ENCODE measurements at places on chromosomes 12 and 14. TPM values are rescaled to one million over a fixed set of nuclear protein-coding genes. Genes with fewer than 3 reads are reported as not detected.

The P3H3 gene
- total RNA-seq, result 16.6 TPM

The TMTC1 gene
- 38.9 TPM for total RNA-seq

- no peak overlapping the region for H3K27ac ChIP-seq
- DNase-seq, result no peak
- no peak overlapping the region for H3K4me3 ChIP-seq
- H3K36me3 ChIP-seq, result peaks cover 6% of the 10 kb centered on the region
- H3K4me1 ChIP-seq, result no peaks in the 10 kb centered on the region
Observed at GRCh38 chr14:71620401-71620800, 311.8 kb upstream of the RGS6 start.

The OVCH1 gene
- total RNA-seq, result 0.12 TPM

DNA sequence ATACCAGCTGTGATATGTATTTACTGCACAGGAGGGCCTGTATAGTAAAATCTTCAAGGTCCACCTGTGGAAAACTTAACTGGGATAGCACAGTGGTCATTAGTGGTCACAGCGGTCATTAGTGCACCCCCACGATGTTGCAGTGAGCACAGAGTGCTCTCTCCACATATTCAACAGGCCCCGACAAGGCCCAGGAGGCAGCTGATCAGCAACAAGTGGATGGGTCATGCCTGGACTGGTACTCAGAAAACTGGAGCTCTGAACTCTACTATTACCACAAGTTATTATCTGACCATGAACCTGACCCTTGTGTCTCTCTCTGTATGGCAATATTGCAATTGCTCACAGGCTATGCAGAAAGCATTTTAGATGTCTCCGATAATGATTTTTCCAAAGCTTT is 129.5 kb downstream of the SLC35F4 start:
- no peaks in the 10 kb centered on the region for H3K4me1 ChIP-seq
- H3K4me3 ChIP-seq, result no peak overlapping the region
- H3K27ac ChIP-seq, result no peak overlapping the region
- no peaks in the 10 kb centered on the region for H3K27me3 ChIP-seq
- DNase-seq, result no peak
- H3K36me3 ChIP-seq, result no peaks in the 10 kb centered on the region

The SERPINA4 gene
- total RNA-seq, result not detected

The KLRC3 gene
- not detected for total RNA-seq

The KCNC2 gene
- not detected for total RNA-seq

DNA sequence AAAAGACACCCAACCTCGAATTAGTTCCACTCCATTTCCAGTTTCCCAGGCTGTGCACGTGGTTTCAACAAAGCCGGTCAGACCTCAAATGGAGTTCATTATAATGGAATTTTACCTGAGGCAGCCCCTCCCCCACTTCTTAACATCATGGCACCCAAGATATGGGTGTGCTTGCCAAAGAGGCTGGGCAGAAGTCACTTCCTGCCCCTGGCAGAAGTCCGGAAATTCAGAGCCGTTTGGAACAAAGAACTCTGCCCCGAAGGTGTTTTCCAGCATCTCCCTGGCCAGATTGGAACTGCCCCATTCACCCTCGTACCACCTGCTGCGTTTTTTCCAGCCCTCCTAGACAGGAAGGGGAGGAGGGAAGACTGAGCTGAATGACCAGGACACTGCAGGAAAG is 8.2 kb downstream of the VDR start:
- H3K4me1 ChIP-seq, result peaks cover 3% of the 10 kb centered on the region
- DNase-seq, result no peak
- H3K27ac ChIP-seq, result no peak overlapping the region
- H3K4me3 ChIP-seq, result no peak overlapping the region

The UNC79 gene
- 0.50 TPM for total RNA-seq

DNA sequence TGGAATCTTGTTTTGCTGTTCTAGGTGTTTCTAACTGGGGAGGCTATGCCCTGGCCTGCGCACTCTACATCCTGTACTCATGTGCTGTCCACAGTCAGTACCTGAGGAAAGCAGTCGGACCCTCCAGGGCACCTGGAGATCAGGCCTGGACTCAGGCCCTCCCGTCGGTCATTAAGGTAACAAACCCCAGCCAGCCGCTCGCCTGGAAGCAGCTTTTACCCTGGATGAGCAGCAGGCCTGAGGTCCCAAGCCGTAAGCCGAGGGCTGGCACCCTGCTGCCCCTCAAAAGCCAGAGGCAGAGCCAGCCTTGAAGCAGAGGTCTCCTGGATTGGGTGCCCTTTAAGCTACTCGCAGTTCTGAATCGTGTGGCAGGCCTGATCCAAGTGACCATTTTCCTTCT is 29.1 kb downstream of the GPR68 start:
- no peak for DNase-seq
- no peaks in the 10 kb centered on the region for H3K27me3 ChIP-seq
- peaks cover 82% of the 10 kb centered on the region for H3K36me3 ChIP-seq
- peaks cover 15% of the 10 kb centered on the region for H3K4me1 ChIP-seq

DNA sequence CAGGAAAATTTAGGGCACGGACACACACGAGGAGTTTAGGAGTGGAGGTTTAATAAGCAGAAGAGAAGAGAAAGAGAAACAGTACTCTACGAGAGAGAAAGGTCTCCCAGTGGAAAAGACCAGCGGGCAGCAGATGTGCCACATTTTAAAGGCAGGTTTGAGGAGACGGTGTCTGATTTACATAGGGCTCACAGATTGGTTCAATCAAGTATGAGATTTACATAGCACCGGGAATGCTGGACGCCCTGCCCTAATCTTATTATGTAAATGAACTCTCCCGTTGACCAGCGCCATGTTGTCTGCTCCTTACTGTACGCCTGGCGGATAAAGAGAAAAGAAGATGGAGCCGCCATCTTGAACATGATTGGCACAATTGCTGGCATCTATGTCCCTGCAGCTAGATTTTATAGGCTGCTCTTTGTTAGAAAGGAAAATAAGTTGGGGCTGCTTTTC is 17.9 kb downstream of the NFKBIA start:
- peak overlapping the region; percentile 61 for H3K27ac ChIP-seq
- no peak overlapping the region for H3K4me3 ChIP-seq
- peaks cover 28% of the 10 kb centered on the region for H3K4me1 ChIP-seq
- DNase-seq, result no peak
- H3K27me3 ChIP-seq, result no peaks in the 10 kb centered on the region

The PRKD1 gene
- total RNA-seq, result 8.8 TPM

- no peaks in the 10 kb centered on the region for H3K27me3 ChIP-seq
- no peaks in the 10 kb centered on the region for H3K36me3 ChIP-seq
- no peak overlapping the region for H3K4me3 ChIP-seq
- H3K27ac ChIP-seq, result no peak overlapping the region
Observed at GRCh38 chr12:89134213-89134770, 218.0 kb downstream of the DUSP6 start.

GRCh38 chr12:129381715-129382114 is 522.1 kb downstream of the TMEM132D start:
- H3K4me3 ChIP-seq, result no peak overlapping the region
- H3K27ac ChIP-seq, result no peak overlapping the region
- H3K36me3 ChIP-seq, result no peaks in the 10 kb centered on the region
- no peaks in the 10 kb centered on the region for H3K4me1 ChIP-seq
- no peaks in the 10 kb centered on the region for H3K27me3 ChIP-seq

GRCh38 chr12:43132291-43132690 is 419.7 kb downstream of the ADAMTS20 start:
- no peak overlapping the region for H3K4me3 ChIP-seq

DNA sequence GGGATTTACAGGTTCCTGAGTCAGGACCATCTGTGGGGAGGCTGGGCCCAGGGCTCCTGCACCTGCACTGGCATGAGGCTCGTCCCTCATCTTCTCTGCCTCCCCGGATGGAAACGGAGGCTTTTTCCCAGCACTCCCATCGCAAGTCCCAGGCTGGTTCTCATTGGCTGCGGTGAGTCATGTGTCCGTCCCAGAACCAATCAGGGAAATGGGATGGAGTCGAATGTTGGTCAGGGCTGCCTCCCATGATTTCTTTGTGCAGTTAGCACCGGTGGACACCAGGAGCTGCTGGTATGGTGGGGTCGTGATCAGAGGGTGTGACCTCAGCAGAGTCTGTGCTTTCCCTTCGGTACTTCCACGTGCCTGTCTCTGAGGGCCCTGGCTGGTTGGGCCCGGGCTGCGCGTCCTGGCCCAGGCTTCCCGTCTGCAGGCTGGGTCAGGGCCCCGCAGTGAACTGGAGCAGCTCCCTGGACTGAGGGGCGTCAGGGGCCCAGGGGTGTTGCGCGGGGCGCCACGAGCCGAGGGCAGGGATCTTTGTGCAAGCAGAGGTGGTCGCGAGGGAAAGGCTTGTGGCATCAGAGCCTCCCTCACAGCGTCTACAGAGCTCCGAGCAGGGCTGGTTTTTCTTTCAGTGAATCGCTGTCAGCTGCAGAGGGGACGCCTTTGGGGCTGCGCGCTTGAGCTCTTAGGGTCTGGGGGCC is 168.1 kb downstream of the ADGRD1 start:
- DNase-seq, result no peak
- no peak overlapping the region for H3K27ac ChIP-seq
- peaks cover 43% of the 10 kb centered on the region for H3K36me3 ChIP-seq
- no peak overlapping the region for H3K4me3 ChIP-seq

The SERPINA3 gene
- 104 TPM for total RNA-seq

DNA sequence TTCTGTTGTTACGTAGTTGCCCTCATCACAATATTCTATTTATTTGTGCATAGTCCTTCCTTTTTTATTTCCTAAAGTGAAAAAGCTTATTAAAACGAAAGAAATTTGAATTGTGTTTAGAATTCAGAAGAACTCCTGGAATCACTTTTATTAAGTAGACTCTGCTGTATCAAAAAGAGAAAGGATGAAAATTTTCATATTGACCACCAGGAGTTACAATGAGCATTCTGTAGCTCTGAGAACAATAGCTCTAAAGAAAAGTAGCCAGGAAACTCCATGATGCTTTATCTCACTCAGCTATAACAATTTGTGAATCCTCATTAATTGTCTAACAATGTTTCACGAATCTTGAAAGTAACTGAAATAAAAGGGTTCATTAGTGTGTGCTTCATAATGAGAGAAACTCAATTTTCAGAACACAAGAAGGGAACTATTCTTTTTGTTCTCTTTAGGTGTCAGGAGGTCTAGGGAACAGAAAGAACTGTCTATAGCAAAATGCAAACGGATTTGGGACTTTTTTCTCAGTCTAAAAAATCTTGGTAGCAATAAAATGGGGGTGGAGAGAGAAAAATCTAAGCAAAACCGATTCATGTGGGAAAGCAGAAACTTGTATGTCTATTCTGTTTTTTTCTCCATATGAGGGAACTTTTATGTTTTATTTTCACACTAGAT is 19.3 kb downstream of the ASCL1 start:
- H3K27me3 ChIP-seq, result no peaks in the 10 kb centered on the region
- H3K36me3 ChIP-seq, result no peaks in the 10 kb centered on the region
- no peaks in the 10 kb centered on the region for H3K4me1 ChIP-seq
- H3K4me3 ChIP-seq, result no peak overlapping the region
- no peak for DNase-seq

GRCh38 chr14:39433452-39433813 is 1.2 kb upstream of the FBXO33 start:
- no peak for DNase-seq
- no peaks in the 10 kb centered on the region for H3K36me3 ChIP-seq
- peak overlapping the region; percentile 94 for H3K4me3 ChIP-seq
- H3K27me3 ChIP-seq, result no peaks in the 10 kb centered on the region
- H3K4me1 ChIP-seq, result peaks cover 25% of the 10 kb centered on the region

DNA sequence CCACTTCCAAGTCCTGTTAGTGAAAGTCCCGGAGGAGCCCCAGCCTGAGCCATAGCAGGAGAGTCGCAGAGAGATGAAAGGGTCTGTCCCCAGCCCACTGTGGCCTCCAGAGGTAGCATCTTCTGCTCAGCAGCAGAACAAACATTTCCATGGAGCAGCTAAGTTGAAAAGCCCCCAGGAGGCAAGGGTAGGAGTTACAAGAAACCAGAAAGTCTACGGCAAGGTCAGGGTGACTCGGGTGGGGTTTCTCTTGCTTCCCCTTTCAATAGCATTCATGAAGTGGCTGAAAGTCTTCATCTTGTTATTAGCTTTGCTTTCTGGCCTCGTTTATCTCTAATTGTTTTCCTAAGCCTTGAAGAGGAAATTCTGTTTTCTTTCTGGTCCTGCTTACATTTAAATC is 151.2 kb upstream of the DIO3 start:
- no peaks in the 10 kb centered on the region for H3K36me3 ChIP-seq
- H3K4me1 ChIP-seq, result no peaks in the 10 kb centered on the region
- no peak overlapping the region for H3K27ac ChIP-seq
- no peak for DNase-seq
- H3K4me3 ChIP-seq, result no peak overlapping the region

The JPH4 gene
- total RNA-seq, result 0.25 TPM

The TOMM20L gene
- not detected for total RNA-seq

GRCh38 chr12:99154216-99154982 is 493.2 kb upstream of the GARIN6 start:
- no peaks in the 10 kb centered on the region for H3K36me3 ChIP-seq
- H3K4me3 ChIP-seq, result peak overlapping the region; percentile 47
- no peaks in the 10 kb centered on the region for H3K4me1 ChIP-seq
- peak; percentile 28 for DNase-seq
- no peaks in the 10 kb centered on the region for H3K27me3 ChIP-seq

- peaks cover 8% of the 10 kb centered on the region for H3K4me1 ChIP-seq
- H3K4me3 ChIP-seq, result no peak overlapping the region
- no peaks in the 10 kb centered on the region for H3K36me3 ChIP-seq
- H3K27me3 ChIP-seq, result no peaks in the 10 kb centered on the region
Observed at GRCh38 chr14:71749613-71750238, 182.5 kb upstream of the RGS6 start.

The PIK3C2G gene
- not detected for total RNA-seq

GRCh38 chr12:89411846-89412245 is 59.5 kb upstream of the DUSP6 start:
- no peak overlapping the region for H3K27ac ChIP-seq
- H3K4me1 ChIP-seq, result no peaks in the 10 kb centered on the region
- no peak for DNase-seq
- no peaks in the 10 kb centered on the region for H3K27me3 ChIP-seq

The KRT80 gene
- 0.47 TPM for total RNA-seq

- H3K27me3 ChIP-seq, result no peaks in the 10 kb centered on the region
- no peak overlapping the region for H3K27ac ChIP-seq
- H3K36me3 ChIP-seq, result no peaks in the 10 kb centered on the region
- no peaks in the 10 kb centered on the region for H3K4me1 ChIP-seq
Observed at GRCh38 chr12:32777159-32777558, 21.5 kb upstream of the YARS2 start.

DNA sequence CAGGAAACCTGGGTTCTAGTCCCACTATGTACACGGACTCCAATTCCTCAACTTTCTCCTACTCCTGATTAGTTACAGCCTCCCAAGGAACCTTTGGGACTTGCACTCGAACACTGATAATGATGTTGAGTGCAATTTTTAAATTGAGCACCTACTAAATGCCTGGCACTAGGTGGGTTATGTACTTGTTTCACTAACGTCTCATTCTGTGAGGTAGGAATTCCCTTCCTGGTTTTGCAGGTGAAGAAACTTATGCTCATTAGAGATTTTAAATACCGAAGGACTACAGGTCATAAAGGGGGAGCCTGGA is 536 bp downstream of the PARPBP start:
- no peaks in the 10 kb centered on the region for H3K36me3 ChIP-seq
- peak overlapping the region; percentile 69 for H3K4me3 ChIP-seq
- H3K27me3 ChIP-seq, result no peaks in the 10 kb centered on the region

DNA sequence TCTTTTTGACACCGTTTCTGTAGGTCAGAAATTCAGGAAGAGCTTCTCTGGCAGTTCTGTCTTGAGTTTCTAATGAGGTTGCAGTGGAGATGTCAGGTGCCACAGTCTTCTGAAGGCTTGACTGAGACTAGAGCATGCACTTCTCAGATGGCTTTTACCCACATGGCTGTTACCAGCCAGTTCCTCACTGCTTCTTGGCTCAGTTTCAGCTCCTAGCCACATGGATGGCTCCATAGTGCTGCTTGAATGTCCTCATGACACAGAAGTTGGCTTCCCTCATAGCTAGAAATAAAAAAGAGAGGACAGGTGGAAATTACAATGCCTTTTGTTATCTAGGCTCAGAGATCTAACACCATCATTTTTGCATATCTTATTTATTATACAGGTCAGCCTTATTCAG is 38.1 kb upstream of the SLC2A13 start:
- no peak for DNase-seq
- H3K36me3 ChIP-seq, result no peaks in the 10 kb centered on the region
- no peaks in the 10 kb centered on the region for H3K4me1 ChIP-seq
- no peak overlapping the region for H3K4me3 ChIP-seq
- H3K27ac ChIP-seq, result no peak overlapping the region
